ENCODE measurements at places on chromosomes 5 and 9. TPM values are rescaled to one million over a fixed set of nuclear protein-coding genes. Genes with fewer than 3 reads are reported as not detected.

DNA sequence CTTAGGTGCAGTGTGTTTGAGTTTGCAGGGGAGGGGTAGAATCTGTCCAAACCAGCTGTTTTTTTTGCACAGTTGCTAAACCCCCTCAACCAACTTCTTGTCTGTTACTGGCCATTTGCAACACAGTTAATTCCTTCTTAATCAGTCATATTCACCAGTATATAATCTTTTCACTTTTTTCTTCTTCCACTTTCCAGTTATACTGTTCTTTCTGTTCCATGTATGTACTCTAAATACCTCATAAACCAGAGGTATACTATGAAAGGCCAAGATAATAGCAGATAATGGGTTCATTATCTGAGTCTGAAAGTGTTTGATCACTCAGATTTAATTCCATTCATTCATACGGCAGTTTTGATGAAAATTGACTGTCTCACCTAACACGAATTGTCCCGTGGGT is 11.1 kb downstream of the SMAD5 start:
- no peak for DNase-seq

GRCh38 chr5:125602184-125602583 is 821.0 kb upstream of the GRAMD2B start:
- no peak for DNase-seq

GRCh38 chr9:126454795-126455194 is 128.2 kb downstream of the MVB12B start:
- no peak for DNase-seq

DNA sequence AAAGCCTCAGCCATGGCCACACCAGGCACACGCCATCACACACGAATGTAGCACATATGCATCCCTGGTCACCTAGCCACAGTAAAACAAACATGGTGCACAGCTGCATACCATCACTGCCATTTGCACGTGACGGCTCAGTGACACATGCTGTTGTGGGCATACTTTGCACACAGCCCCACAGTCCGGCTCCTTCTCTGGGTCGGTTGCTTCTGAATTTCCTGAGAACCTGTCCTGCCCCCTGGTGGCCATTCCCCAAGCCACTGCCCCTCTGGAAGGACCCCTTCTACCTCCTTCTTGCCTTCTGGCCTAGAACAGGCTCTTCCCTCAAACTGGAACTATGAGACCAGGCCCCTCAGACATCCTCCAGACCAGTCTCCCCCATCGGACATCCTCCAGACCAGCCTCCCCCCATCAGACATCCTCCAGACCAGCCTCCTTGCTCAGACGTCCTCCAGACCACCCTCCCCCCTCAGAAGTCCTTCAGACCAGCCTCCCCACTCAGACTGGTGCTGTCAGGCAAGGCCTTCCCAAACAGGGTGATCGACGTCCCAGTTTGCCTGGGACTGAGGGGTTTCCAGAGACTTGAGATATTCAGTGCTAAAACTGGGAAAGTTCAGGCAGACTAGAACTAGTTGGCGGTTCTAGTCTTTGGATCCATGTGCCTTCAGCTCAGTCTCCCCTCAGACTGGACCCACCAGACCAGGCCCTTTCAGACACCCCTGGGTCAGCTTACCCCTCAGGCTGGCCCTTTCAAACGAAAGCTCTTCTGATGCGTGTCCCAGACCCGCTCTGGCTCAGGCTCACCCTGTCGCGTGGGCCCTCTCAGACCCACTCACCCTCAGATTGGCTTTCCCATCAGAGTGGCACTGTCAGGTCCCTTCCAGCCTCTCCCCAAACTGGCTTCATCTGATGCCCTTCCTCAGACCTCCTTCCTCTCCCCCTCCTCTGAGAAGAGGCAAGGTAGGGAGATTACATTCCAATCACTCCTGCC is 24.3 kb upstream of the ENHO start:
- no peak for DNase-seq

- DNase-seq: no peak
Measured at GRCh38 chr5:142808878-142809598, 38.9 kb downstream of the ARHGAP26 start.

DNA sequence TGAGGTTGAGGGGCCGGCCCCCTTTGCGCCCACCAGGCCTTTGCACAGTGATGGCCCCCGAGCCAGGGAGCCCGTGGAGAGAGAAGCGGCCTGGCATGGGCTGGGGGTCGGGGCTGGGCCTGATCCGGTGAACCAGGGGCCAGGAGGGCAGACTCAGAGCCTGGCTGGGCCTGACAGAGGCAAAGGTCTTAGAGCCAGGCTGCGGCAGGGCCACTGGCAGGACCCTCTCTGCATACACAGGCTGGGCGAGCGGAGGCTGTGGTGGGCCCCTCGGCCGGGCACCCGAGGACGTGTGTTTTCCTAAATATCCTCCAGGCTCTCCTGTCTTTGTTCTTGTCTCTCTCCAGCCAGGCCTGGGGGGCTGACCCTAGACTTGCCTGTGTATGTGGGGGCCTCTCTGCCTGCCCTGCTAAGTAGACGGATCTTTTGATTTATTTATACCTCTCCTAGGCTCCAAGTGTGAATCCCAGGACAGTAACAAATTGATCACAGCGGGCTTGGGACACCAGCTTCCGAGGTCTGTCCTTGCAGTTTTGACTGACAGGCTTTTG is 933 bp downstream of the NEK6 start:
- no peak for DNase-seq

DNA sequence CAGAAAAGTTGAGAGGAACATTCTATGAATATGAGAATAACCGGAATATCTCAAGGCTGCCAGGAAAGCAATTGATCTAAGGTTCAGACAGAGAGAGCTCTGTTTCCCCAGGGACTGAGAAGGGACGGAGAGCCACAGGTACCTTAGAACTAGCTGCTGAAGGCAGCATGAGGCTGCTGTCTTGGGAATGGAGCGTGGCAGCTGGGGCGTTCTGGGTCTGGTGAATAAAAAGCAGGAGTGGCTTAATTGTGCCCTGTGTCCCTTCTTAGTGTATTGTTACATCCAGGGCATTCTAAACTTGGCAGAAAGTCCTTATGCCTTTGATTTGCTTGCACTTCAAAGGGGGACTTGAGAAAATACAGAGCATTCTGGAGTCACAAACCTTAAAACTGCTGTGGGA is 434.5 kb downstream of the KDM4C start:
- DNase-seq: no peak

PTPRD gene
- polyA plus RNA-seq: 130 TPM

COMMD10 gene
- polyA plus RNA-seq: 57.3 TPM

LIFR gene
- polyA plus RNA-seq: 74.6 TPM

AGXT2 gene
- 74.1 TPM for polyA plus RNA-seq

All from renal cortex interstitium (tissue), 15 donors.